ENCODE measurements at places on chromosomes 12 and 14.
A peak's percentile ranks its signal among the peaks of the same experiment; 100 is the strongest.

- no peak for DNase-seq
These were observed 305 bp upstream of the SLC16A7 start for GRCh38 chr12:59595565-59595882.

GRCh38 chr12:117966511-117966910, 2.3 kb downstream of the KSR2 start:
- no peak for DNase-seq

- no peak for DNase-seq
These were observed 541.6 kb upstream of the FLRT2 start for GRCh38 chr14:84988357-84988756.

- no peak for DNase-seq
These were observed 1973.9 kb upstream of the FLRT2 start for GRCh38 chr14:83556065-83556464.

DNA sequence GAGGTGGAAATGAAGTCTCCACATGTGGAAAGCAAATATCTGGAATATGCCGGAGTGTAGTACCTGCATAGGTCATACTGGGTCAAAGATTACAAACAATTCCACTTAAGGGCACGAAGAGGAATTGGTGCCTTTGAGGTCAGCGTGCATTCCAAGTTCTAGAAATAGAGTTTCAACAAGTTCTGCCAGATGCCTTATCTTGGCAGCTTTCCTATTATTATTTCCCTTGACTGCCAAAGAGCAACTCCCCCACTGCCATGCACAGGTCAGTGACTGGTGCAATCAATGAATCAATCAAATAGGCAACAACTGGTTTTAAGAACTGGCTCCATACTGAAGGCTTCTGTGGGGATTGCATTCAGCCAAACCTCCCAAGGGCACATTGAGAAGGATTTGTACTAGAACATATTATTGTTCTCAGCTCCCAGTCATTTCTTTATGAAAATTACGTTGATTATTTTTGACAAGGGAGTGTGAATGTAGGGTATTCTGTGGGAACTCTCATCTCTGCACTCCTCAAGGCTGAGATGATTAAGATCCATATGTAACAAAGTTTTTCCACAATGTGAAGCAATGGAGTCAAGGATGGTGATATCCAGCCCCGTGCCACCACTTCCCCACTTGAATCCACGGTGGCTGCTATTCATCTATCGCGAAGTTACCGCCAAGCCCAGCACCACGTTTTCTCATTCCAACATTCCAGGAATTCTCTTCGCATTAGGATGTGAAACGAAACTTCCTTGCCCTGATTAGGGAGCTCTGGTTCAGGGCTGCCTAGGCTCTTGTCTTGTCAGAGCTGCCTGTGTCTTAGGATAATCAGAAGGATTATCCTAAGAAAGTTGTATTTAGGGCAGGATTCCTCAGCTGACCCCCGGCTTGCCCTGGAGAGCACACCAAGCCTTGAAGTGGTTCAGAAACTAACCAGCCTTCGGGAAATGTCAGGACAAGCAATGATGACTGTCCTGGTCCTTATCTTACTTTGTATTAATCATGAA, 115.1 kb upstream of the PCED1B start:
- no peak for DNase-seq

DNA sequence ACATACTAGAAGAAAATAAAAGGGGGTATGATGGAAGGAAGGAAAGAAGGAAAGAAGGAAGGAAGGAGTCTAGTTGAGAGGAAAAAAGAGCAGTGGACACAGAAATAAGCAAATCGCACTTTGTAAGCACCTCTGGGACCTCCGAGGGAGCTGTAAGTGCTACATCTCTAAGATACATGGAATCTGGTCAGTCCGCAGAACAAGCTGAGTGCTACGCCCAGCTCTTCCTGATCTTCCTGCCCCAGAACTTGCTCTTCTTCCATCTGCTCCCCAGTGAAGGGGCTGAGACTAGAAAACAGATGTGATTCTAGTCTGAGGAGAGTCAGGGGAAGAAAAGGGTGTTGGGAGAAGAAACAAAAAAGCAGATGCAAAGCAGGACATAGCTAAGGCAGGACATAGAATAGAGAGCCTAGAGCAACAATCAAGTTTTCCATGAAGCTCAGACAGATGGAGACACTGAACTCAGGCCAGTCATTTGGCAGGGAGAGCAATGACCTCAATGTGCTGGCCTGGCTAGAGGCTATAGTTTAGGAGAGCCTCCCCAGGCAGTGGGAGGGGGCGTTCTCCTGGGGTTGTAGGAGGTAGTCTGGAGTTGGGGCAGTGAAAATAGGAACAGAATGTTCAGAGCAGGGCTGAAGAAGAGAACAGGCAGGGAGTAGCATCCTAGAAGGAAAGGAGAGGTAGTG, 1.7 kb upstream of the MFAP5 start:
- DNase-seq = no peak

DNA sequence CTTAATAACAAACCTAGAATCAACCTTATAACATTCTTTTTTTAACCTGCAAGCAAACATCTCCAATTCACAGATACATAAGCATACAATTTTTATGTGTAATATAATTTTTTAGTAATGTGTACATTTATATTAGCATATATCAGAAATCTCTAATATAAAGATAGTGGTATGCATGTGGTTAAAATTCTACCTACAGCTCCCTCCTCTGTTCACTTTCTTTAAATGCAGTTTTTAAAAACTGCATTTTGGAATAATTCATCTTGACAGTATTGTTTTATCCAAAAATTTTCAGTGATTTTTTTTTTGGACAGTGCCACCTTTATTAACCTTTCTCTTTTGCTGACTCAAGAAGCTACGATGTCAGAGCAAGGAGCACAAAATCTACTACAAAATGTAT, 13.2 kb upstream of the RXYLT1 start:
- no peak for DNase-seq

DNA sequence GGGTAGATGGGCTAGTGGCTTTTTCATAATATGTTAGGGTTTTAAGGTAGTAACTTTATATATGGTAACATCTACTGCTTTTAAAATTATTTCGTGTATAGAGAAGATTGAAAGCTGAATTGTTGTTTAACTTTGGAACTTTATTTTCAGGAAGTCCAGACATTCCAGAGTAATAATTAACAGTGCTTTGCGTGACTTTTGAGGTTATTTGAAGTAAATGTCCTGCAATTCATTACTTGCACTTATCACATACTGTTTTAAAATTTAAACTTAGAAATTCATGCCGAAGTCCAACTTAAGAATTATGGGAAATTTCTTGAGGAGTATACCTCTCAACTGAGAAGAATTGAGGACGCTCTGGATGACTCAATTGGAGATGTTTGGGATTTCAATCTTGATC, 3.3 kb downstream of the WASHC4 start:
- no peak for DNase-seq

- no peak for DNase-seq
These were observed 235.7 kb downstream of the CACNA1C start for GRCh38 chr12:2288471-2288870.

- peak; percentile 81 for DNase-seq
These were observed 2.5 kb downstream of the C12orf57 start for GRCh38 chr12:6946033-6946919.

DNA sequence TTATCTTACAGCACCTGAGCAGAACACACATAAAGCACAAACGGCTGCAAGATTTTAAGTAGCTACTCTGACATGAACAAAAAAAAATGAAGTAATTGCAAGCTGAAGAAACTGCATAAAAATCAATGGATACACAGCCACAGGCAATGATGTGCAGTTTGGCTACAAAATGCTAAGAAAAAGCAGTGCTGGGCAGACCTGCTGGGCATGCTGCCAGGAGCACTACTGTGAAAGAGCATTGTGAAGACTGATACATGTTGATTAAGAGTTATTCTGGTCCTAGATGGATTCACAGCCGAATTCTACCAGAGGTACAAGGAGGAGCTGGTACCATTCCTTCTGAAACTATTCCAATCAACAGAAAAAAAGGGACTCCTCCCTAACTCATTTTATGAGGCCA, 20.1 kb upstream of the RTN1 start:
- DNase-seq = no peak

DNA sequence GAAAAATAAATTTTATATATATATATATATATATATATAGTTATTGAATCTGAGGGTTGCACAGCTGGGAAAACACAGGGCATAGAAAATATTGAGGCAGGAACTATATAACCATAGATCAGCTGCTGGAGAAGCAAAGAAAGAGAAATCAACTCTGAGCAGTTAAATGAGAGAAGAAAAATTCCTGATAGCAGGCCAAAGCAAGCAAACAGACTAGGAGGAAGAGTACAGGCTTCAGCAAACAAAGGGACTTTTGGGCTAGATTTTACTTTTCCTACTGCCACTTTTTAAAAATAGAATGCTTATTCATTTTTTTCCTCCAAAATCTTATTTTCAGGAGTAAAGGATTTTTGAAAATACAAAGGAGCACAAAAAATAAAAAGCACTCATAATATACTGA, 216.0 kb upstream of the PRKD1 start:
- no peak for DNase-seq

- no peak for DNase-seq
These were observed 338.3 kb downstream of the DPF3 start for GRCh38 chr14:72555609-72556000.

- no peak for DNase-seq
These were observed 442.8 kb upstream of the FBXO33 start for GRCh38 chr14:39875028-39875427.

- DNase-seq = no peak
These were observed 81.4 kb downstream of the PIWIL1 start for GRCh38 chr12:130419116-130419515.

GRCh38 chr12:63042646-63043045, 107.7 kb upstream of the PPM1H start:
- DNase-seq = no peak

DNA sequence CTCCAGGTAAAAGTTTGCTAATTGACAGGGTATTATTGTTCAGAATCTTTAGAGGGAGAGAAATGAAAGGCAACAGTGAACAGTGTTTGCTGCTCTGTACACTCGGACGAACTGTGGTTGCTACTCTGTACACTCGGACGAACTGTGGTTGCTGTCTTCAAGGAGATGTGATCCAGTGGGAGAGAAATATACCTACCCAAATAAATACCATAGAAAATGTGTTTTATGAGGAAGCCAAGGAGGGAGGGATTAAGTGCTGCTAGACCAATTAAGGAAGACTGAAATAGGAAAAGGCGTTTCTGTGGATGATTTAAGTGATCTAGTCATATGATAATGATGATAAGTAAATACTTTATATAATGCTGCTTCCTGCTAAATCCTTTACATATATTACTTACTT, 2.7 kb downstream of the STK38L start:
- DNase-seq = no peak

DNA sequence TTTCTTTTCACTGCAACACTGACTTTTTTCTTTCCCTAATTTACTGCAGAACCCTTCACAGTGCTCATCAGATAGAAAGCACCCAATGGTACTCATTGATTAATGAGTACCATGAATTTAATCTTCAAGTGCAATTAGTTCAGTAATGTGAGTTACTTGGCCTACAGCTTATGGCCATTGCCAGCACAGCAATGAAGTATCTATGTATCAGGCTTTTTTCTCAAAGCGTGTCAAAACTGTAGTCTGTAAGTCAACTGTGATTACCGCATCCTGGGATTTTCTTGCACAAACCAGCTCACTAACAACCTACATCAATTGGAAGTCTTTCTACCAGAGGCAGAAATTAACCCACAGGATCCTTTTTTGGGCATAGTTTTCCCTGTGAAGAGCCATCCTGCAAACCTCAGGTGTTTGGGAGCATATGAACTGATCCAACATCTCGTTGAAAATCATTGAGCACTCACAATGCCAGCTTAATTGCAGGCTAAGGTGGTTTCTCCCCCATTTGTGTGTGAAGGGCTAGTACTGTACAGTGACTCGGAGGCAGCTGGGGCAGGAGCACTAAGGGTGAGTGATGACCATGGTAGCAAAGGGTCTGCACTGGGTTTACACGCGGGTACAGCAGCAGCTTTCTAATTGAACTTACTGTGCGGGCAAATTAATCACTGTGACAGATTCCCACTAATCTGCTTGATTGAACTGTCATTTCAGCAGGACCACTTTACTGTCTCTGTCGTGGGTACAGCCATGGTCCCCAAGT, 619.3 kb downstream of the SNAPC1 start:
- DNase-seq = no peak

- no peak for DNase-seq
These were observed 196.6 kb downstream of the TMX1 start for GRCh38 chr14:51436630-51437029.

DNA sequence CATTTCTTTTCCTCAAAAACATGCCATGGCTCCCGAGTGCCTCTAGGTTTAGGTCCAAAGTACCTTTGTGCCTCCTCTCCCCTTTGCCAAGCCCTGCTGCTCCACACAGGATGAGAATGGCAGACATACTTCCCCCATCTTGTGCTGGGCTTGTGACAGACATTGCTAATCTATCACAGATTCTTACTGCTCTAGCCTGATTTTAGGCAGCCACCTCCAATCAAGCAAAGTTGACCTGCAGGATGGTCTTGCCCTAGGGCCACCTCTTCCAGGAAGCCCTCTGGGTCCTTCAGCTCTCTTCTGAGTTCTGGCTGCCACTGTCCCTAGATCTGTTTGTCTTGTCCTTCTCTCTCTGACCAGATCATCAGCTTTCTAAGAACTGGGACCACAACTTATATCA, 20.5 kb downstream of the FOXN4 start:
- DNase-seq = no peak

DNA sequence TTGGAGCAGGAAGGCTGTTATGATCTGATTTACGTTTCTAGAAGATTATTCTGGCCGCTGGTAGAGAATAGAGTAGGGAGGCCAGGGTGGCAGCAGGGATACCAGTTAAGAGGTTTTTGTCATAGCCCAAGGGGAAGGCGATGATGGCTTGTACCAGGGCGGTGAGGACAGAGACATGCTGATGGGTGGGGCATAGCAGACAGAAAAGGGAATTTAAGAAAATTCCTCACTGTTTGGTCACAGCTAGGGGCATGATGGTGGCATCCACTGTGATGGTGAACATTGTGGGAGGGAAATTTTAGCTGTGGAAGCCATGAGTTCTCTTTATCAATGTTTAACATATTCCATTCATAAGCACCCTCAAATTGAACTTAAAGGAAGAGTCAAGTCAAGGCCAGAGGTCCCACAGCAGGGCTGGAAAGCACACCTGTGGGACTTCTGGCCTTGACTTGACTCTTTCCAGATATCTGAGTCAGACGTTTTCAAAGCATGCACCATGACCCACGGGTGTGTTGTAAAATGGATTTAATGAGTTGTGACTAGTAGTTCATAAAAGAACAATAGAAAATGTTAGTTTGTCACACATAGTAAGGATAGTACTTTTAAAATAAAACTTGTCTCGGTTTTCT, 134.6 kb downstream of the CHST11 start:
- DNase-seq = no peak

DNA sequence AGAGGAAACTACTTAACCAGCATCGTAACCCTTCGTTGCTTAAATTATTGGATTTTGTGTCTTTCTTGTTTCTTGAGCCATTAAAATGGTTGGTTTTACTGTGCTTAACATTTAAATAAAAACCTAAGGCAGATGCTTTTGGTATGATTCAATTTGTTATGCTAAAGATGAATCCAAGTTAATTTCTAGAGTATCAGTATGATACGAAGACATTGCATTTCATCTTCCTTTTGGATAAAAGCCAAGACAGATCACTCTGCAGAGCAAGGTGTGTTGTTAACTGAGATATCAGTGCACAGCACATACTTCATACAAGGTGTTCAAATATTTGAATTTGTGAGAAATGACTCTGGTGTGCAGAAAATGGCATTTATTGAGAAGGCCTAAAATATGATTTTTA, 480.5 kb downstream of the PCNX1 start:
- DNase-seq = no peak

GRCh38 chr12:16155938-16156337, 121.5 kb downstream of the SLC15A5 start:
- no peak for DNase-seq

Data from NCI-H187 treated with DMSO at 0.1 percent for 48 hours (cell line).